ENCODE measurements at places on chromosomes 1 and 21.

DNA sequence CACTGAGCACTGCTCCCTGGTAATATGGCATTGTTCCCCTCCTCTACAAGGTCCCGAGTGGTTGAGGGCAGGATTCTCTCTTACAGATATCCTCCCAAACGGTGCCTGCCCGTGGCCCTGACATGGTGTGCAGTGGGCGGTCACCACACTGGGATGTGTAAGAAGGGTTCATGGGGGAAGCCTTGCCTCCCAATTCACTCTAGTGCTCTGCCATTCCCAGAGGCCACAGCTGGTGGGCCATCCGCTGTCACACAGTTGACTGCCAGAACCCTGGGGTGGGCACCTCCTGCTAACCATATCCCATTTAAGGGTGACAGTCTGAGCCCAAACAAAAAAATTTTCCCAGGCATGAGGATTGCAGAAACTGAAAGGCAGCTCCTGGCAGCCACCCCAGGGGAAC, 9.1 kb downstream of the GJA5 start:
- DNase-seq = no peak

DNA sequence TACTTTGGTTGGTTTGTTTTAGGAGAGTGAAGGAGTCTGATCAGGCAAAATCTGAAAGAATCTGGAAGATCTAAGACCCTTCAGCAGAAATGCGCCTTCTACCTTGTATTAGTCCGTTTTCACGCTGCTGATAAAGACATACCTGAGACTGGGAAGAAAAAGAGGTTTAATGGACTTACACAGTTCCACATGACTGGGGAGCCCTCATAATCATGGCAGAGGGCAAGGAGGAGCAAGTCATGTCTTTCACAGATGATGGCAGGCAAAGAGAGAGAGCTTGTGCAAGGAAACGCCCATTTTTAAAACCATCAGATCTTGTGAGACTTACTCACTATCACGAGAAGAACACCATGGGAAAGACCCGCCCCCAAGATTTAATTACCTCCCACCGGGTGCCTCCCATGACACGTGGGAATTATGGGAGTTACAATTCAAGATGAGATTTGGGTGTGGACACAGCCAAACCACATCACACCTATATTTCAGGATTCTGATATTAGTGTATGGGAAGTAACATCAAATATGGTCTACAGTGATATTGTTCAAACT, 99.3 kb downstream of the GLUL start:
- no peak for DNase-seq

- DNase-seq = no peak
These were observed 4.7 kb downstream of the SPRR5 start for GRCh38 chr1:152951711-152952110.

DNA sequence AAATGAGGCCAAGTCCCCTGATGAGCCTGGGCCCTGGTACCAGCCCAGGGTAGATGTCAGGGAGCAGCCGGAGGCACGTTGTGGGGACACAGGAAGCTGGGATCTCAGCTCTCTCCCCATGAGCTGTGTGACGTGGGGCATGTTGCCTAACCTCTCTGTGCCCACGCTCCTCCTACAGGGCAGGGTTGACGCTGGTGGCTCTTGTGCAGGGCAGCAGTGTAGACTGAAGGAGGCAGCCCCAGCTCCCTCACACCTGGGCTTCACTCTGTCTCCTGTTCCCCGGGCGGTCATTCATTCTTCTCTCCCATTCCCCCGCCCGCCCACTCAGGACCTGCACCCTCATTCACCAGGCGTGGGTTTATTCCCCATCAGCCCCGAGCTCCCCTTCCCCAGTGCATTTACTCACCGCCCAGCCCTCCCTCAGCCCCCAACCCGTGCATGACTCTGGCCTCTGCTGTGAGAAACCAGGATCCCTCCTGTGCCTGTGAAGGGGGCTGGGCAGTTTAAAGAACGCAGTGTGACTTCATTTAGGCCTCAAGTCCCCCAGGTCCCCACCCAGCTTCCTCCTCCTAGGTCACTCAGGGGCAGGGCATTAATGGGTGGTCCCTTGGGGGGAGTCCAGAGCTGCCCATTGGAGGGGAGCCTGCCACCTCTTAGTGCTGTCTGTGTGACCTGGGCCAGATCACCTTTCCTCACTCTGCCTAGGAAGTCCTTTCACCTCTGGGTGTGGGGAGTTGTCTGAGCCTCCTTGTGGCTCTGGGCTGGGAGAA, 285.7 kb downstream of the PTPRU start:
- DNase-seq = no peak

GRCh38 chr1:227317523-227318015, 723 bp downstream of the CDC42BPA start:
- DNase-seq = peak; percentile 6

GRCh38 chr1:8727809-8728213, 89.6 kb downstream of the RERE start:
- DNase-seq = no peak

- no peak for DNase-seq
These were observed 59.3 kb downstream of the ACP6 start for GRCh38 chr1:147611021-147611426.

- peak; percentile 43 for DNase-seq
These were observed 53.9 kb upstream of the ASPM start for GRCh38 chr1:197200272-197200899.

DNA sequence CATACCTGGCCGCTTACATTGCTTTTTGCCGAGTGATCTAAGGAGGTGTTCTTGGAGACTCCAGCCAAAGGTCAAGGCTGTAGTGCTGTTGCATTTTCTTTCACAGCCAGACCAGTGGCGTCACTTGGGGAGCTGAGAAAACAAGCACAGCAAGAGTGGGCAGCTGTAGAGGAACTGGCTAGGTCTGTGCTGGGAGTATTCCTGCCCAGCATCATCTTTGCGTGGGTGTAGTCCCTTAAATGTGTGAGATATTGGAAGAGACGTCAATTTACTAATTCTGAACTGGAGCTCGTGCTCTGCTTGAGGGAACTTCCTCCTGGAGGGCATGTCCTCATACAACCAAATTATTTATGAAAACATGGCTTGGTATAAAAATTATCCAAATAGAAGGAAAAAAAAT, 10.2 kb downstream of the UBIAD1 start:
- no peak for DNase-seq

DNA sequence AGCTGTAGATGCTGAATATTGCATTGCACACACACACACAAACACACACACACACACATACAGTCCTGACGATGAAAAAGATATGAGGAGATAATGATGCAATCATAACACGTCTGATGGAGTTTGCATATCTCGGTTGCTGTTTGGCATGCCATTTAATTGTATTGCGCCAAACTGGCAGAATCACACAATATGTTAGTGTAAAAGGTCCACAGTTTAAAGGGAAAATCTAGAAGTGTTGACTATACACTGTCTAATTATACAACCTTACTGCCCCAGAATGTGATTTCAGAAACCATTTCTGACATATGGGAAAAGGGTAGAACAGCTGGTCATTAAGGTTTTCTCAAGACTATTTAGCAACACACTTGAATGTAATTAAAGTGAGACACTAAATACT, 123.7 kb upstream of the PROX1 start:
- no peak for DNase-seq

DNA sequence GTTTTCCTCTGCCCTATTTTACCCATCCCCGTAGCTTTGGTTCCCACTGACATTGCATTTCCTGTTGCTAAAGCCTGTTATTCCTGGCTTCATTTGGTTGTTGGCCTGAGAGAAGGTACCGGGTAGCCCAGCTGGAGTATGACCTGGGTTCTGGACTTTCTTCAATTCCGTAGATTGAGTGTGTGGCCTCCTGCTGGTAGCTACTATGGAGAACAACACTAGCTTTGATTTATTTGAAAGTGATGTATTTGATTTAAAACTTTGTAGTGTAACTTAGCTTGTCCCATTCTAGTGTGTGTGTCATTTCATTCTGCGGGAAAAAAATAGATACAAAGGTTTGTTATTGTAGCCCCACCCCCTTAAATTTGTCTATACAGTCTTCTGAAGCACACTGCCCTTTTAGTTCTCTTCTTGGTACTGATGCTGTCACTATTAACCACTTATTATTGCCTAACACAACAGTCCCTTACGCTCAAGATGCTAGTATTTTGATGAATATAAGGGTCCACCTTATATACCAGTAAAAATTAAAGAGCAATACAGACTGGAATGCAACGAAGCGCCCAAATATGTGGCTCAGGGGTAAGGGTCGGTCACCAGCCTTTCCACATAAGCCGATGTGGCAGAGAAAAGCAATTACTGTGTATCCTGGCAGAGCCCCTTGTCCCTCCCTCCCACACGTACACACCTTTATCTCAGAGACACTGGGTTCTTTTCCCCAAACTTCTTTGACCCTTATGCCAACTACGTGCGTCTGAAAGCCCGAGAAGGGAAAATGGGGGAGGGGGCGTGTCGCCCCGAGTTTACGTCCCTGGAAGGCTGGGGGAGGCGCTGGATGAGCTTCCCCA, 643 bp upstream of the MOV10 start:
- peak; percentile 9 for DNase-seq

DNA sequence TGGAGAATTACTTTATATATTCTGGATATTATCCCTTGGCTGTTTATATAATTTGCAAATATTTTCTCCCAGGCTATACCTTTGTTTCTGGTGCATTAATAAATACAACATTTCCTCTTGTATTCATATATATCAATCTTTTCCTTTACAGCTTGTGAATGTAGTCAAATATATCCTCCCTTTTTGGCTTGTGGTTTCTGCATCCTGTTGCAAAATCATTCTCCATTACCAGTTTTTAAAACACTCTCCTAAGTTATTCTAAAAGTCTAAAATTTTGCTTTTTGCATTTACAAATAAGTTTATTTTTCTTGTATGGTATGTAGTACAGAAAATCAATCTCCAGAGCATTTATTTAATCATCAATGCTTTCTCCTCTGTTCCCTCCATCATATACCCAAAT, 909.4 kb downstream of the ADGRL2 start:
- no peak for DNase-seq
